Activated CD8-positive, alpha-beta memory T cell treated with anti-CD3 and anti-CD28 coated beads, Interleukin-2, amount 50 U/mL, for 4 hours (primary cell): ENCODE measurements at places on chromosomes 12 and 14.

- no peak for DNase-seq
Observed at GRCh38 chr14:39016733-39017095, 86.3 kb downstream of the SEC23A start.

GRCh38 chr12:92726850-92727249 lies 24.1 kb downstream of the PLEKHG7 start:
- DNase-seq = no peak

DNA sequence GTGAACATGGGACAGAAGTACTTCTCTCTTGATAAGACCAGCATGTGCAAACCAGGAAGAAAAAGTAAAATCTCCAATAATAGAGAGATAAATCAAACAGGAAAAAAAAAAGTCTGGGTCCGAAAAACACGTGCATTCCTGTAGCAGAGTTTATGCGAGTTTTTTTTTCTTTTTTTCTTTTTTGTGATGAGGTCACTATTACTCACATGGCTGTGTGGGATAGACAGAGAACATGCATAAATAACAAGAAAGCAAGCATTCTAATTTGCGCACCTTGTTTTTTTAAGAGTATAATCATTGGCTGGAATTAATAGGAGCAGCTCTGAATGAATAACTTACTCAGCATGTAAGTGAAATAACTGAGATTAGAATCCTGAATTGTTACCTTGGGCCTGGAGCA lies 91.9 kb upstream of the CPM start:
- DNase-seq = no peak

DNA sequence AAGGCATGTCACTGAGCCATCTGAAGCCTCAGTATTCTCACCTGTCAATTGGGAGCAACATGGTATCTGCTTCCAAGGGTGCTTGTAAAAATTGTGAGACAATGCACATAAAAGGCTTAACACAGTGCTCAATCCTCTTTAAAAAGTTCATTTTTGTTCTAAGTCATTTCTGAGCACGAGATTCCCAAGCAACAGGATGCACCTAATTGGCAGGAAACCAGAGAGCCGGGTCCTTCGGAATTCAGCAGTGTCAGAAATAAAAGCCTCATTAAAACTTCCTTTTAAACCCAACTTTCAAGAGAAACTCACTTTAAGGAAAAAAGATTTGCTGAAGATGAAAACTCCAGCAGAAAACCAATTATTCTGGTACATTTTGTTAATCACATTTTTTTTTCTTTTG lies 112.4 kb upstream of the NOS1 start:
- DNase-seq = no peak

GRCh38 chr12:53677016-53677799 lies 1.3 kb upstream of the ATP5MC2 start:
- no peak for DNase-seq

DNA sequence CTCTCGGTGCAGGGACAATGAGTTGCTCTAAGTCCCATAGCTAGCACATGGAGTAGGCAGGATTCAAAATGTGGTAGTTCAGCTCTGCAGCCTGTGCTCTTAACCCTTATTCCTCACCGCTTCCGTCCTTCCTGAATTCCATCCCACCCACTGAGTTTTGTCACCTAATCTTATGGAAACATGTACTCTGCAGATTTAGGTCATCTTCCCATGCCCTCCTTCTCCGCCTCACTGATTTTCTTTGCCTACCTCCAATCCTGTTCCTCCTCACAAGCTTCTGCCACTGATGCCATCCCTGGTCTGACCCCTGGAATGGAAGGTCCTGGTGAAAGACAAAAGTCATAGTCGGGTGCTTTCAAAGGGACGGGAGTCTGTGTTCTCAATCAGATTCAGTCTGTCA lies 46.5 kb upstream of the ABCC9 start:
- no peak for DNase-seq

DNA sequence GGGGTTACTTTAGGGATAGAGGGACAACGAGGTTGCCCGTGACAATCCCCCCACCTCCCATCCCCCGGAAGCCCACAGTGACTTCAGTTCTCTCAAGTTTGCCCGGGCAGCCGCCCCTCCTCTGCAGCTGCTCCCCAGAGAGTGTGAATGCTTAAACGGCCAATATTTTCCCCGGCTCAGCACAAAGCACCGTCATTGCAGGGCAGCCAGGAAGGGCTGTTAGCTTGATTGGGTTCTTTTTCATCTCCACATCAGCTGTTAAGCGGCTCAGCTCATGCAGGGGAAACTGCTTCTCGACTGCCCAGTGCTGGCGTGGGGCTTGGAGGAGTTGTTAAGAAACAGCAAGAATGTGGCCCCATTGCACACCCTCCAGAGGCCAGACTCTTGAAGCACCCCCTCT lies 120.5 kb upstream of the NCOR2 start:
- DNase-seq = no peak

DNA sequence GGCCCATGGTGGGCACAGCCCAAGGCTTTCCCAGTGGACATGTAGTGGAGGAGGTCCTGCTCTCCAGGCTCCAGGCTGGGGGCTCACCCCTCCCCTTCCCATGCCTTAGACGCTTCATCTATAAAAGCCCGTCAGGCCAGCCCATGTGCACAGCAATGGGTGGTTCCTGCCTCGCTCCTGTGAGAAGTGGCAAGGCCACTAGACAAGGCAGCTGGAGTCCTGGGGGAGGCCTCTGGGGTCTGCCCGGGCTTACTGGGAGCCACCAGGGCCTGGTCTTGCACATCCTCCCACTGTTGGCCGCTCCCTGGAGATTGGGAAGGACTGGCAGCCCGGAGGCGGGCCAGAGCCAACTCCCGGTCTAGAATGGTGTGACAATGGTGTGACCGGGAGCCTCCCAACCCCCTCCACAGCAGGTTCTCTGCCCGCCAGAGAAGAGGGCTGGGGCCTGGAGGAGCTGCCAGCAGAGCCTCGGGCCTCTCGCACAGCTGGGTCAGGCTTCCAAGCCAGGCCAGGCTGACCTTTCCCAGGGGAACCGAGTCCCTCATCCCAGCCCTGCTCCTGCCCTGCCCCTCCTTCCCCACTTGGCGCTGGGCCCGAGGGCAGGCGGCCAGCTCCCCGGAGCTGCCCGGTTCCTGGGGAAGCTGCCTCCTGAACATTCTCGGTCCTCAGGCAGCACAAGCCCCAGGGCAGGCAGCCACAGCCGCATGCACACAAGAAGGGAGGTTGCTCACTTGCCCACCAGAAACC lies 97.9 kb downstream of the RFLNA start:
- DNase-seq = no peak

DNA sequence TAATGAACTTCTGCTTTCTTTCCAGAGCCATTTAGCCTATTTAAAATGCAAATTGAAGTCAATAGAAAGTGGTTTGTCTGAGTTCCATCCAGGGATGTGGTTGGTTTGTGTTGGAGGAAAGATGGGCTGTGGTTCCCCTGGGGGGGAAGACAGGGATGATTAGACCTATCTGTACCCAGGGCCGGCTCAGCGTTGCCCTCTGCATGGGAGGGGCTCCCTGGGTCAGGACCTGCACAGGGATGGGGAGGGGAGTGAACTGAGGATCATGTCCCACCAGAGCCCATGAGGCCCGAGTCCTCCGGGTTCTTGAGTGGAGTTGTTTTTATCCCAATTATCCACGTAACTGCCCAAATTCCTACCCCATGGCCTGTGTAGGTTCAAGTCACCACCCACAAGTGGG lies 76.9 kb upstream of the SFSWAP start:
- DNase-seq = no peak

DNA sequence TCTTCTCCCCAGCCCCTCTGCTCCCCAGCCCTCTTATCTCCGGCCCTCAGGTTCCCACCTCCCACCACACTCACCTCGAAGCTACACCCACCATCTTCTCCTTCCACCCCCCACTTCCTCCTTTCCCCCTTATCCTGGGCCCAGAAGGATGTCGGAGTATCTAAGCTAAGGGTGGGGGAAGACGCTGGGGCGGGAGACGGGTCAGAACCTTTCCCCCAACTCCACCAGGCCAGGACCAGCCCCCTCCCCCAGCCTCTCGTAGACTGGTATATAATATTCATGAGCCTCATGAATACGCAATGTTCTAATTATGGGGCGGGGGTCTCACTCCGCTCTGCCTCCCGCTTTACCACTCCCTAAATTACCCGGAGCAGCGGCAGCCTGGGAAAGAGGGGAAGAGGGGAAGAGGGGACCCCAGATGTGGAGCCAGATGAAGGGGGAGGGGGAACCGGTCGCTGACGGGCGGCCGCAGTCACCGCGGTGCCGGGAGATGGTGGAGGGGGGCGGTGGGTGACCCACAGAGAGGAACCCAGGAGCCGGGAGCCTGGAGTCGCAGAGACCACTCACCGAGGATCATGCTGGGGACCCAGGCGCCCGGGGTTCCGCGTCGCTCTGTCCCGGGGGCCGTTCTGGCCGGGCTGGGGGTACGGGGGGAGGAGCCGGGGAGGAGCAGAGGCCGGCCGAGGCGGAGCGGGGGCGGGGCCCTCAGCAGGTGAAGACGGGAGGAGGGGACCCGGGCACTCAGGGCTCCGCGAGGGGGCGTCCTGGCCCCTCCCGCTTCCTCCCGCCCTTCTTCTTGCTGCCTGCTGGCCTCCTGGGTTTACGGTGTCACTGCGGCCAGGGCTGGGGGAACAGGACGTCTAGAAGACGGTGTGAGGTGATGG lies 6.4 kb upstream of the ZNF385A start:
- peak; percentile 74 for DNase-seq
